Chondrocyte (in vitro differentiated cells): ENCODE measurements at places on chromosomes 3 and 15. TPM values are rescaled to one million over a fixed set of nuclear protein-coding genes. Genes with fewer than 3 reads are reported as not detected.

The MEIS2 gene
- 28.3 to 76.9 TPM (median 30.2 TPM) in 3 replicates for total RNA-seq

GRCh38 chr3:120726791-120727190 is 15.5 kb downstream of the RABL3 start:
- DNase-seq: no peak

DNA sequence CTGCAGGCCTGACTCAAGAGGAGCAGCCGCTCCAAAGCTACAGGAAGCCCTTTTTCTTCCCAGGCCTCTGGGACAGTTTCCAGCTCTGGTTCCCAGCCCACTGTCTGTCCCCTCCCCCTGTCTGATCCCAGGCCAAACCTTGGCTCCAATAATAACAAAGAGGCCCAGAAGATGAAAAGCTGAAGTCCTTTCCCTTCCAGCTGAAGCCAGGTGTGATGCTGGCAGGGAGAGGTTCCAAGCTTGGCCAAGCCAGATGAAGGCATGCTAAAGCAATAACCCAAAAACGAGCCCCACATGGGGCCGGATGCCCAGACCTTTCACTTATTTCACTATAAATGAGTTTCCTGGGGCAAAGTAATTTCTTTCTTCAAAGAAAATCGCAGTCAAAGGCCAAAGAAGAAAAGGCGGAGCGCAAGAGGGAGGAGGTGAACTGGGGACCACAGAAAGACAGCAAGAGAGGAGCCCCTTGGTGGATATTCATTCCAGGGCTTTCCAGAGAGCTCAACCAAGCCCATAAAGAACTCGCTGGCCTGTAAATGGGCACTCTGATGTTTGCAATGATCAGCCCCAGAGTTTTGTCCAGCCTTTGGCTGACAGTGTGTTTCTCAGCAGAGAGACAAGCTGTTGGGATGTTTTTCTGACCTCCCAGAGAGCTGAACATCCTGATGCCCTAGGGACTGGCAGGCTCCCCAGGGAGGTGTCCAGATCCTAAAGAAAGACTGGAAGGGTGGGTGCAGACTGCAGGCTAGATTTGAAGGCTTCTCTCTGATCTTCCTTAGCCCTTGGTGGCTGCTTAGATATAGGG is 157.6 kb downstream of the UACA start:
- DNase-seq: no peak

- no peak for DNase-seq
Measured at GRCh38 chr3:172292422-172292821, 155.8 kb downstream of the GHSR start.

The SLCO2A1 gene
- total RNA-seq: 0.46 to 1.0 TPM (median 0.82 TPM) in 3 replicates

DNA sequence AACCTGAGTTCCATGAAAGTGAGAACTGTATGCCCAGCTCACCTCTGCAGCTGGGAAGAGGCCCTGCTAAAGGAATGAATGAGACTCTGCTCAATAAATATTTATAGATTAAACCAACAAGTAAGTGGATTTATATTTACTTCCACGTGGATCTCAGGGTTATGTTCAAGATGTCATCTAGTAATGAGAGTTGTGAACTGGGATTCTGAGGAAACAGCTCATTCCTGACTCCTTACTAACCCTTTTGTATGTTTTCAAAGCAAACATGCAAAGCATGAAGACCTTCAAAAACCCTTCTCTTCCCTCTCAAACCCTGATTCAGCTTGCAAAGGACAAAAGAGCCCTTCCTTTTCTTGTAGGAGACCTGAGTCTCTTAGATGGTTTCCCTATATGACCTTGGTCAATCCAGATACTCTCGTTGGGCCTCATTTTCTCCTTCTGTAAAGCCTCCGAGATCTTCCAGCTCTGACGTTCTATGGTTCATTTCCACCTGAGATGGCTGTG is 53.4 kb downstream of the LSM3 start:
- no peak for DNase-seq

- DNase-seq: no peak
Measured at GRCh38 chr3:89859757-89860156, 752.3 kb downstream of the EPHA3 start.

GRCh38 chr3:134846911-134847317 is 51.9 kb downstream of the EPHB1 start:
- DNase-seq: no peak

- no peak for DNase-seq
Measured at GRCh38 chr15:78264304-78265136, at the start of gene DNAJA4. TSS of gene DNAJA4 (plus strand) at chr15:78264562. CDS start at chr15:78264764, 202 bp downstream.

DNA sequence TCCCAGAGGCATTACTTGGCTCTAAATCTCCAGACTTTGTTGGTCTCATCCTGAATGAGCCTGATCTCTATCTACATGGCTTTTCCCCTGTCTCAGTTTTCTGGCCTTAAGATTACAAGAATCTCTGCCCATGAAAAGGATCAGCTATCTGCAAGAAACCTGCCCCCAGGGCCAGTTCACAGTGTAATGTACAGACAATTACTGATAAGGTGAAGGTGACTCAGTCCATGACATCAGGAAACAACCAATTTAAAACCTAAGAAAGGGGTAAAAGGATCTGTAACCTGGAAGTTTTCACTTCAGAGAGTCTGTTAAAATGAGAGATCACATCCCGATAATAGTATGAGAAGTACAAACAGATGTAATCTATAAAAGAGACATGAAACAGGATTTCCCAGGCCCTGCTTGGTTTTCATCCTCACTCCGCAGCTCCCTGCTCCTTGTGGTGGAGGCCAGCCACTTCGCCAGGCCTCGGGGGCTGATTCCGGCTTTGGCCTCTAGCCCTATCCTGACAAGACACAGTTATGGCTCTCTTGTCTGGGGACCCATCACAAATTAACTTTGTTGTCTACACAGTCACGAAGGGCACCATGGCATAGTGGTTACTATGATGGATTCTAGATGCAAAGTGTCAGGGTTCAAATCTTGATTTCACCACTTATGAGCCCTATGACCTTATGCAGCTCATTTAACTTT is 136.9 kb downstream of the THSD4 start:
- no peak for DNase-seq

The WDR72 gene
- total RNA-seq: 0.17 TPM in 1 of 3 replicates, not detected in the others

The SNUPN gene
- total RNA-seq: 18.6 to 22.7 TPM (median 21.7 TPM) in 3 replicates

DNA sequence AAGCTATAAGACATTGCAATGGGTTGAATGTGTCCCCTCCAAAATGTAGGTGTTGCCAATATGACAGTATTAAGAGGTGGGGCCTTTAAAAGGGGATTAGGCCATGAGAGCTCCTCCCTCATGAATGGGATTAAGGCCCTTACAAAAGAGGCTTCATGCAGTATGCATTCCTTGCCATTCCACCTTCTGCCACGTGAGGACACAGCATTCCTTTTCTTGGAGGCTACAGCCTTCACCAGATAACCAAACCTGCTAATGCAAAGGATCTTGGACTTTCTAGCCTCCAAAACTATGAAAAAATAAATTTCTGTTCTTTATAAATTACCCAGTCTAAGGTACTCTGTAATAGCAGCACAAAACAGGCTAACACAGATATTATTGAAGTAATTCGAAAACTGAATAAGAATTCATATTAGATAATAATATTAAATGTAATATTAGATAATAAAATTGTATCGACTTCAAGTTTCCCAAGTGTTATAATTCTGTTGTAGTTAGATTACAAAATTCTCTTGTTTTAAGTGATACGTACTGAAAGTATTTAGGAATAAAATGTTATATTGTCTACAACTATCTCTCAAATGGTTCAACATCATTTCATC is 29.4 kb upstream of the ATP8B4 start:
- no peak for DNase-seq

- DNase-seq: no peak
Measured at GRCh38 chr3:188390775-188391443, 237.0 kb downstream of the LPP start.

The ATP13A4 gene
- not detected in 3 replicates for total RNA-seq

GRCh38 chr3:185746470-185746869 is 78.4 kb downstream of the IGF2BP2 start:
- DNase-seq: no peak

The ST8SIA2 gene
- total RNA-seq: 2.4 to 6.2 TPM (median 4.5 TPM) in 3 replicates

- DNase-seq: no peak
Measured at GRCh38 chr3:171353423-171353822, 106.8 kb downstream of the TNIK start.

DNA sequence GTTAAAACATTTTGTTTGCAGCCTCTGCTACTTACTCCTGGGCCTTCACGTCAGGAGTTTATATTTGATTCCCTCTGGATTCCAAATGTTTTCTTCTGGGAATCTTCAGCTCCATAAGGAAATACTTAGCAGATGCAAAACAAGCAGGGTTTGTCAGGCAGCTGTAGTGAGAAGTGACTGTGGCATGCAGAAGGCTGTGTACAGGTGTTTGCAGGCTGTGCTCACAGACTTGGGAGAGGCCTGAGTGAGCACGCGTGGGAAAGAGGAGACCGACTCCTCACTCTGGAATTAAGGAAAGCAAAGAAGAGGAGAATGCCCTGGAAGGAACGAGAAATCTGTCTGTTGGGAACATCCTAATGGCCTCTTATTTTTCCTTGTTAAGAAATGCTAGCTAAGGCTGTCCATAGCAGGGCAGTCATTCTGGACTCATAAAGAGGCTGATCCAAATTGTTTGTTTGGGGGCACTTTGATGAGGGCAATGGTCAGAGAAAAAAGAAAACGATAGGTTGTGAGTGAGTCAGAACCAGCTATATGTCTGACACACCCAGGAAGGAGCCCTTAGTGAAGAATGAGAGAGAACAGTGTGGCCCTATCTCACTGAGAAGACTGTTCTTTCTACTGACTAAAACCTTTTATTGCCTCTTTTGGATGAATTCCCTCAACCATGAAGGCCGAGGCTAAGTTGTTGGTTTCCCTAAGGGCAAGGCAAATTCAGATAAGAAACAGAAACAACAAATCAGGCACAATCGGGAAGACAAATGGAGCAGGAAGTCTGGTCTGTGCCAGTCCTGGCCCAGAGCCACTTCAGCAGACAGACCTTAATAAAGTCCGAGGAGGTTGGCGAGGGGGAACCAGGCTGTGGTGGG is 82.6 kb downstream of the TGFBR2 start:
- no peak for DNase-seq

The ZBBX gene
- not detected in 3 replicates for total RNA-seq

The CPNE9 gene
- total RNA-seq: not detected in 3 replicates

GRCh38 chr15:60713119-60714084 is 234.5 kb upstream of the ICE2 start:
- DNase-seq: no peak

DNA sequence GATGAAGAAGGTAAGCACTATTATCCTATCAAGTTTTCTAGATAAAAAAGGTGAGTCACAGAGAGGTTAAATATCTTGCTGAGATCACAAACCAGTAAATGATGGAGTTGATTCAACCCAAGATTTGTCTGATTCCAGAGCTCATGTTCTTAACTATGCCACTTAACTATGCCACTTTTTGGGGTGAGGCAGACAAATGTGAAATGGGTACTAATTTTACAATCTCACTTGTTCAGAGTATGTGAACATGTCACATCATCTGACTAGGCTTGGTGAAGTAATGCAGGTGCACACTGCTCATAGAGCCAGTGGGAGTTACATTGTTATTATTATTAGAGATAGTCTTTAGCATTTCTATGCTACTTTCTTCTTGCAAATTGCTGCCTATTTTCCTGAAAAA is 2.0 kb downstream of the DRD3 start:
- DNase-seq: no peak

DNA sequence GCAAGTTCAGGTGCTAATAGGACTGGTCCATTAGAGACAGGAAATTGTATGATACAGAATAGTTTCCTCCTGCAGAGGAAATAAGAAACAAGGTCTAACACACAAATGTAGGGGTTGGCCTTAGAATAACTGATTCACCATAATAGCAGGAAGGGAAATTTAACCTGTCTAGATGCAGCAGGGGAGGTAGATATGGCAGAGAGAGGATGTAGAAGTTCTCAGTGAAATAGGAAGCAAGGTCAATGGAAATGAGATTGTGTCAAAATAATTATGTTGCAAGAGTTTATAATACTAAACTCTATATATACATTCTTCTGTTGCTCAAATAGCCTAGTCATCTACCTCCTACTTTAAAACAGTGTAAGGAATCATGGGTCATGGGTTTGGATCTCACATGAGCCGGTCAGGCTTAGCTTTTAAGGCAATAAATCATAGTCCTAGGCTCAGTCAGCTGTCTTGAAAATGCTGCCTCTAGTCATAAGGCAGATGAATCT is 17.0 kb downstream of the BCL2A1 start:
- DNase-seq: no peak

DNA sequence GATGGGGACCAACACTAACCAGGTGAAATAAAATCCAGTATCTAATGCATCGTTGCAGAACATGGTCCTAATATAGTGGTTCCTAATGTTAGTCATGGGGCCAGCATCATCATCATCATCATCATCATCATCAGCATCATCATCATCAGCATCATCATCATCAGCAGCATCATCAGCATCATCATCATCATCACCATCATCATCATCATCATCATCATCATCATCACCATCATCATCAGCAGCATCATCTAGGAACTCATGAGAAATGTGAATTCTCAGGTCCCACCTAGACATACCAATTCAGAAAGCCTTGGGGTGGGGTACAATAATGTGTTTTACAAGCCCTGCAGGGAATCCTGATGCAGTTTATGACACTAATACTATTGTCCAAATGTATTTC is 179.4 kb upstream of the LRRN1 start:
- no peak for DNase-seq

DNA sequence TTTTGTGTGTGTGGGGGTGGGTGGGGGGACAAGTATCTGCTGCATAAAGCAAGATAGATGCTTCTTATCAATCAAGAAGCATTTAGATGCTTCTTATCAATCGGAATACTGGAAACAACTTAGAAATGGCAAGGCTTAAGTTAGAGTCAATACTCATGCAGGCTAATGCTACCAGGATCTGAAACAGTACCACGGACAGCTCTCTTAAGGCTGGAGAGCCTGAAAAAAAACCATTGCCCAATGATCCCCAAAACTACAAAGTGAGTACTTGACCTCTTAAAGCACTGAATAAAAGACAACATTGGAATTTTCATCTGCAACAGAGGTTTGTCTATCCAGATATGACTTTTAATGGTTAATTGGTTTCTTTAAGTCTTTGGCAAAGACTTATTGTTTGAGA is 262.3 kb downstream of the GAP43 start:
- no peak for DNase-seq

The GOLGA8N gene
- total RNA-seq: 6.8 to 17.8 TPM (median 7.8 TPM) in 3 replicates

The TTLL13 gene
- 0.69 TPM in 1 of 3 replicates, not detected in the others for total RNA-seq

DNA sequence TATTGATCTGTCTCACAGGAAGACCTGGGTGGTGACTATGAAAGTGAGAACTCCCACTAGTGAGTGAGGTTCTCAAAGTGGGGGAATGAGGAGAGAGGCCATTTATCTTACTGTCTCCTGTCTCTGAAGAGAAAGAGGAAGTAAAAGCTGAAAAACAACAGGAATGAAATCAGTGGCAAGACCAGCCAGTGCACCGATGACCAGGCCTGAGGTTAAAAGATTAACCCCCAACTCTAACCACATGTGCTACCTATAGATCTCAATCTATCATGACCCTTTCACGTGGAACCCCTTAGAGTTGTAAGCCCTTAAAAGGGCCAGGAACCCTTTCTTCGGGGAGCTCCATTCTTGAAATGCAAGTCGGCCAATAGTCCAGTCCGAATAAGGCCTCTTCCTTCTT is 239.3 kb upstream of the CNTN6 start:
- DNase-seq: no peak
